ENCODE measurements at places on chromosomes 2 and 18.

DNA sequence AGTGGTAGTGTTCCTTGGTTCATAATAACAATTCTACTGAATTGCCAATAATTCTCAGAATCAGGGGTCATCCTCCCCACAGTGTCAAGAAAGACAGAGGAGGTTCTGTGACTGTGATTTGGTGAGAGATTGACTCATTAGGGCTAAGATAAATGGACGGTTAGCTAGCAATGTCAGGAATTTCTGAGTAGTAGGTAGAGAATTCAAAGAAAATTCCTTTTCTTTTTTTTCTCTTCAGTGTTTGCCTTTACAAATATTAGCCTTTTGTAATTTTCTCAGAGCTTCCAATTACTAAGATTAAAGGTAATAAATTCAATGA is 16.8 kb upstream of the CRIM1 start:
- DNase-seq, result no peak

- DNase-seq, result no peak
Measured at GRCh38 chr2:101751875-101752619, 54.5 kb downstream of the MAP4K4 start.

- no peak for DNase-seq
Measured at GRCh38 chr2:26887151-26887550, 39.2 kb downstream of the DPYSL5 start.

DNA sequence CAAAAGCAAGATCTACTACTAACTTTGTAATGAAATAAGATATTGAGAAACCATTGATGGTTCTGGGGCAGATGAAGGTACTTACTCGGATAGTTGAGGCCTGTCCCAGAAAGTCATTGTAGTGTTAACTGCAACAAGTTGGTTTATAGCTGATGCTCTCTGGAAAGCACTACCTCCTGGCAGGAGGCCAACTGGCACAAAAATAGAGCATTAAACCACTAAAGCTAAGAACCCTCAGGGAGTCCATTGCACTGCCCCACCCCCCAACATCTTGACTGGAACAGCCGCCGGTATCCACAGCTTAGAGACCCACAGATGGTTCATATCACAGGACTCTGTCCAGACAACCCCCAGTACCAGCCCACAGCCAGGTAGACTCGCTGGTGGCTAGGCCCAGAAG is 552.5 kb upstream of the CRIM1 start:
- DNase-seq, result no peak

DNA sequence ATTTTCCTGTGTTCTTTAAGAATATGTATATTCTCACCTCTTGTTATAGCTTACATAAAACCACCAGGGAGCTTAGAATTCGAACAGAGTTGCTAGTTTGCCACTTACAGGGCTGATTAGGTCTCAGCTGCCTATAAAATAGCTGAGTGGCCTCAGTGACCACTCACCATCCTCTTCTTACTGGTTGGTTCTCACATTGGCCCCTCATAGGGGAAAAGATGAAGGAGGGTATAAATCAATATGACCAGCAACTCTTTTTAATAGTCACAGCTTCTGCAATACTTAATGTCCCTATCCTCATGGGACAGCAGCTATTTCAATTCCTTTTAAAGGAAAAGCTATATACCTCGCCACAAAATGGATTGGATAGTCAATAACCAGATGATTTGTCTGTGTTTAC is 199.4 kb upstream of the CDH20 start:
- no peak for DNase-seq

DNA sequence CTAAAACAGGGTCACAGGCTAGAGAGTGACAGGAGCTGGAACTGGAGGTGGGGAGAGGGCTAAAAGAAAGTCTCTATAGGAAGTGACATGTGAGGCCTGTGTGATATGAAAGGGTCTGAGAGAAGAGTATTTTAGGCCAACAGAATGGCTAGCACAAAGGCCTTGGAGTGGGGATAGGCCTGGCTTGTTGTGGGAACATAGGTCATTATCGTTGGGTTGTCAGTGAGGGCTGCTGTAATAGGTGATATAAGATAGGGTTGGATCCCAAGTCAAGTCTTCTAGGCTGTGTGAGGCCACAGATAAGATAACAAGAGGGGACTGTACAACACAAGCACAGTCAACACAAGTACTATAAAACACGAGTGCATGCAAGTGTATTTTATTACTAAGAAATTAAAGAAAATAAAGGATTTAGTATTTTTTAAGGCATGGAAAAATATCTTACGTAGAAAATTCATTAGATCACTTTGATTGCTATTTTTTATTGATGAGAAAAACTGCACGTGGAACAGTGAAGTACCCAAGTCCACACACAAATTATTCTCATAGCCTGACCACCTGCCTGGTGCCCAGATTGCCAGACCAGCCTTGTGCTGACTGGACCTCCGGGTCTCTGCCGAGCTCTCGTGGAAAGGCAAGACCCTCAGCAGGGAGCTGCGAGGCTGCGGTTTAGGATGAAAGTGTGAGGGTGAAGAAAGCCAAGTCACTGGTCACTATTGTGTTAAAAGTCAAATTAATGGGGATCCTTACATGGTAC is 14.1 kb downstream of the LTBP1 start:
- DNase-seq, result no peak

DNA sequence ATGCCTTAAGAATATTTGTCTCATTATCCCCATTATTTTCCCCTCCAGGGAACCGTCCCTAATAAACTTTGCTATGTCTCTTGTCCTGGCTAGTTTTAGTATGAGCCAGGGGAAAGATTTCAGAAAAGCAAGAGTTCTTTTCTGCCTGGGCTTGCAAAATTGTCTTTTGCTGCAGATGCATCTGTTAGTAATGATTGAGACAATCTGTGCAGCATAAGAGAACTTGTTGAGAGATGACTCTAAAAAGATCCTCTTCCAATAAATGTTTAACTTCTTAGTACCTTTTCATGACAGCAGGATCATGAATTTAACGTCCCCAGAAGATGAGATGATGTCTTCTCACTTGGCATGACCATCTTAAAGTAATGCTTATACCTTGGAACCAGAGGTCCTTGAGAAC is 172.5 kb upstream of the CREB1 start:
- no peak for DNase-seq

DNA sequence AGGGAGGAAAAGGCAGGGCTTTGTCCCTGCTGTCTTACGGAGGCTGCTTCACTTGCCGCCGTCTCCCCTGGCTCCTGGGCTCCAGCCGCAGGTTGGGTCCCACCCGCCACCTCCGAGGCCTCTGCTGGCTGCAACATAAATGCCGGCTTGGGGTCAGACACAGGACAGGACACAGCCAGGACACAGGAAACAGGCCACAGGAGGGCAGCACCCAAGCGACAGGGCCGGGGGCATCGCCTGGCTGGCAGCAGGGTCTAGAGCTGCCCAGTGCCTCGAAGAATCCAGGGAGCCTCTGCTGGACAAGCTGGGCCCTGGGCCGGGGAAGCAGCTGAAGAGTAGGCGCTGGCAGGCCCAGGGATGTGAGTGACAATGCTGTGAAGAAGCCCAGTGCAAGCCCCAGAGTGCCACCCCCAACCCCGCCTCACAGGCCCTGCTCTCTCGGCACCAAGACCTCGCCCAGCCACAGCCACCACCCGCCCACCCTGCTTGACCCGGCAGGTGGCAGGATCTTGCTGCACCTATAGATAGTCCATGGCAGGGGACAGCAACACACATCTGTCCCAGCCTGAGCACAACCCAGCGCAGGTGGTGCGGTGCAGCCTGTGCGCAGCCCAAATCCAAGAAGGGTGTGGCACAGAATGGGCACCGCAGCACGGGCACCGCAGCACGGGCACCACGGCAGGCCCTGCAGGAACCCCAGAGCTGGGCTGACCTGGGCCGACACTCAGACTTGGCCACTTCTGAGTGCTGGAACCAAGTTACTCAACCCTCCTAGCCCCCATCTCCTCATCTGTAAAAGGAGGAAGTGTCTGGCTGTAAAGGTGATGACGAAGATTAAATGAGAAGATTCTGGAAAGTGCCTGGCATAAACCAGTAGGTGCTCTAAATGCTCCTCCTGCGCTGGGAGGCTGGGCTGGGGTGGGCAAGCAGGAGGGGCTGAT is 55.6 kb downstream of the BIN1 start:
- DNase-seq, result no peak

DNA sequence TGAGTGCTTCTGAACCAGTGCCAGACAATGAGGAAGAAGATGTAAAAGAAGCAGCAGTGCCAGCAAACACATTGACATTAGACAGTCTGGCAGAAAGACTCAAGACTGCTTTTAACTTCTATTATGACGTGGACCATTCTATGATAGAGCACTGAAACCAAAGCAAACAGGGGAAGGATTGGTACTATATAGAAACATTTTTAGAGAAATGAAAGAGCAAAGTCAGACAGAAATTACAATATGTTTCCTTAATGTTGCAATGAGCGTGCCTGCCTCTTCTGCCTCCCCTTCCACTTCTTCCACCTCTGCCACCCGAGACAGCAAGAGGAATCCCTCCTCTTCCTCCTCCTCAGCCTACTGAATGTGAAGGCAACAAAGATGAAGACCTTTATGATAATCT is 39.7 kb downstream of the DHX57 start:
- no peak for DNase-seq

GRCh38 chr18:5571666-5572065 is 27.9 kb upstream of the EPB41L3 start:
- no peak for DNase-seq

GRCh38 chr18:3456686-3457069 is 6.7 kb downstream of the TGIF1 start:
- DNase-seq, result no peak

- no peak for DNase-seq
Measured at GRCh38 chr18:34801774-34802173, 91.7 kb downstream of the DTNA start.

GRCh38 chr18:62877411-62878221 is 162.3 kb downstream of the PHLPP1 start:
- DNase-seq, result no peak

DNA sequence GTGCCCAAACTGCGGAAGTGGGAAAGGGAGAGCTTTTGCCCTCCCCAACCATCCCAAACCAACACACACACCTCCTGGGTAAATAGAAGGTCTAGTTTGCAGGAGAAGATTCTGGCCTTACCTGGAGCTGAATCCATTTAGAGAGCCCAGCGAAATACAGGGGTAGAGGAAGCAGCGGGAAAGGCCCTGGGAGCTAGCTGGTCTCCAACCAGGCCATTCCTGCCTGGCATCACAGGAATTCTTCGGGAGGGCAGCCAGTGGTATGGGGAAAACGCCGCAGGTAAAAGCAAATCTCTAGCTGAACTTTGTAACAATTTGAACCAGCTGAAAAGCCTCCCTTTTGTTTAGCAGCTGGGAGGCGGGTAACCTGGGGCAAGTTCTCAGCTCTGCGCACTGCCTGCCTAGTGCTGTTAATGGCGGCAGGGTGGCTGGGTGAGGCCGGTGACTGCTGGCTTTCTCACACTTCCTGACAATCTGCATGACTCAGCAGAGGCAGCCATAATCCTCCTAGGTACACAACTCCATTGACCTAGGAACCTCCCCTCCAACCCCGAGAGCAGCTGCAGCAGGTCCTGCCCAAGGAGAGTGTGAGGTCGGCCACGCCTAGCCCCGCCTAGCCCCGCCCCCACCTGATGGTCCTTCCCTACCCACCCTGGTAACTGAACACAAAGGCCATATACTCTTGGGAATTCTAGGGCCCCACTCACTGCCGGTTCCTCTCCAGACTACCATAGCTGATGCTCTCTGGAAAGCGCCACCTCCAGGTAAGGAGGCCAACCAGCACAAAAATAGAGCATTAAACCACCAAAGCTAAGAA is 483.8 kb upstream of the REG3G start:
- no peak for DNase-seq

GRCh38 chr2:20147351-20147750 is 77.6 kb downstream of the SDC1 start:
- DNase-seq, result no peak

DNA sequence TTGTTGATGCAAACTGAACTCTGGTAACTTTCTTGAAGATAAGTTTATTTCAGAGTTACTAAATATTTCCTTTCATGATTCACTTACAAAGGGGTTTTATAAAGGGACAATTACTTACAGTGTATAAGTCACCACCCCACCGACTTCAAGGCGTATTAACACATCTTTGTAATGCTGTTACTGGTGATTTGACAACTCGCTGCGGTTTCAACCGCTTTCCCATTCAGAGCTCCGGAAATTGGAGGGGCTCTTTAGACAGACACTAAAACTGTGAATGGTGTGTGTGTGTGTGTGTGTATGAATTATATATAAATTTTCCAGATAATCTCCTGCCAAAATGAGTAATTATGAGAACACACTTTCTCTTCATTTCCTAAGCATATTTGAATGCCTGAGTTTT is 4.9 kb downstream of the TM4SF20 start:
- DNase-seq, result no peak

- DNase-seq, result no peak
Measured at GRCh38 chr2:218285604-218286003, 6.7 kb downstream of the TMBIM1 start.

GRCh38 chr2:181602017-181602416 is 54.9 kb downstream of the CERKL start:
- DNase-seq, result no peak

DNA sequence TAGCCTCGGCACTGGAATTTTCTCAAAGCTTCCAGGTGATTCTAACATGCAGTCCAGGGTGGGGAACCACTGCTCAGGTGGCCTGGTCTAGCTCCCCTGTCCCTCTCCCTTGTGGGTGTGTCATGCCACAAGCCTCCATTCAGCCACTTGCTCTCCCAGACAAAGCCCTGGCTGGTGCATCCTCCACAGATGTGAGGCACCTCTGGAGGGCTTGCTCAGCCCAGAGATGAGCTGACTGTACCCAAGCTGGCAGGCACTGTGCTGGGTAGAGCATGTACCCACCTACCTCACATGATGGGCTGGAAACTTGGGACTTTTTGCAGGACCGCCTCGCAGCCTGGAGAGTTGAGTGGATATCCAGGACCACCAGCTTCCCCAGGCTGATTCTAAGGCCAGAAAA is 88.1 kb downstream of the ZBTB7C start:
- no peak for DNase-seq

- DNase-seq, result no peak
Measured at GRCh38 chr2:85925216-85925671, 36.5 kb upstream of the ST3GAL5 start.

GRCh38 chr2:111667542-111668273 is 216.3 kb downstream of the ANAPC1 start:
- no peak for DNase-seq

DNA sequence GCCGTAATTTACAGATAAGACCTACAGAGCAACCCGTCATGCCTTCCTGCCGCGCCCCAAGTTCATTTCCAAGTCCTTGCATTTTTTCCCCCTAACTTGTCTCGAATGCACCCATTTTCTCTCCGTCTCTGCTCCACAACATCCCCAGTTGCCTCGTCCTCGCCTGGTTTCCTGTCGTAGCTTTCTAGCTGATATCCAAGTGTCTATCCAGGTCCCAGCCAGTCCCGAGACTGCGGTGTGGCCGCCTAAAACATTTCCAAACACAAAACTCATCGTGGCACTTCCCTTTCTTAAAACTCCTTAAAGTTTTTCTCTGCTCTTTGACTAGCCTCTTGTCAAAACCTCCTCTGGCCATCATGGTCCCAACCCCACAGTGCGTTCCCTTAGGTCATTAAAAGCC is 1.2 kb upstream of the BARD1 start:
- DNase-seq, result no peak

GRCh38 chr2:3313781-3314375 is 63.7 kb downstream of the EIPR1 start:
- DNase-seq, result no peak

- no peak for DNase-seq
Measured at GRCh38 chr2:160482673-160483072, 10.9 kb downstream of the RBMS1 start.
